ENCODE measurements at places on chromosomes 6 and 20.

- no peak for DNase-seq
Measured at GRCh38 chr6:143241111-143241510, 180.4 kb downstream of the AIG1 start.

DNA sequence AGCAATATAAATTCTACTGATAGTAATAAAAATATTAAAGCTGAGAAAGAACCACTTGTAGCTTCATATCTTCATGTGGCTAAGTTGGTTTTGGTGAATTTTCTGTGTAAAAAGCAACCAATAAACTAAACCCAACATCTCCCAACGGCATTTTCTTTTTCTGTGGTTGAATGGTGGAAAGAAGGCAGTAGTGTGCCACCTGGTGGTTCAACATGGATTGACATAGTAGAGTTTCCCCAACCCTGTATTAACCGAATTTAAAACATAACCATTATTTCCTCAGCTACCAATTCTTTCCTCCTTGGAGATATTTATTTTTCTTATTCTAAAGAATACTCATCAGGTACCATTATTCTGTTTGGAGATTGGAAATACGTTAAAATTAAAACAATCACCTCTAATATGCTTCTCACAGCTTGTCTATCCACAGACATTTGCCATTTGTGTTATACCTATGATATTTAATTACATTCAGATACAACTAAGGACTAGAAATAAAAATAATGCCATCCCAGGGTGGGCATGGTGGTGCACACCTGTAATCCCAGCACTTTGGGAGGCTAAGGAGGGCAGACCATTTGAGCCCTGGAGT is 117.1 kb upstream of the EEF1E1 start:
- DNase-seq: no peak

DNA sequence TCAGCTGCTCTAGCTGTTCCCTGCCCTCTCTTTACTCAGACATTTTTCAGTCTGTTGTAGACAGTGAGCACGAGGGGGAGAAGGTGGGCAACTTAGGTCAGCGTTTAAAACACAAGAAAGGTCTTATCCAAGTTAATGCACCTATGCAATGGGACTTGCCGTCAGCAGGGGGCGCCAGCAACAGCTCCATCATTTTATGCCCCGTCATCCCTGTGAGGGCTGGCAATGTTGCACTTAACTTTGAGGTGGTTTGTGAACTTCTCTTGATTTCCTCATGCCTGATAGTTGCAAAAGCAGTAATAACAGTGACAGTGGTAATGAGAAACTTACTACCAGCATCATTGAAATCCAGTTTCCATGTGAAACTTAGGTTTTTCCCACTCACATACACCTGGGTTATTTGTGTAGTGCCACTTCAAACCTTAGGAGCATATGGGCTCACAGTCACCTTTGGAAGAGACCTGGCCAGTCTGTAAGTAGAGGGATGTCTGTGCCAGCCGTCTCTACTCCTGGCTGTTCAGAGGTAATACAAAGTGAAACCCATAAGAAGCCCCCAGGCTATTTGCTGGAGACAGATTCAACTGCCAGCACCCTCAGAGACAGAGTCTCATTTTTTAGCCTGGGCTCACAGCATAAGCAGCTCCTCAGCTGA is 44.9 kb upstream of the ID1 start:
- DNase-seq: peak; percentile 64

DNA sequence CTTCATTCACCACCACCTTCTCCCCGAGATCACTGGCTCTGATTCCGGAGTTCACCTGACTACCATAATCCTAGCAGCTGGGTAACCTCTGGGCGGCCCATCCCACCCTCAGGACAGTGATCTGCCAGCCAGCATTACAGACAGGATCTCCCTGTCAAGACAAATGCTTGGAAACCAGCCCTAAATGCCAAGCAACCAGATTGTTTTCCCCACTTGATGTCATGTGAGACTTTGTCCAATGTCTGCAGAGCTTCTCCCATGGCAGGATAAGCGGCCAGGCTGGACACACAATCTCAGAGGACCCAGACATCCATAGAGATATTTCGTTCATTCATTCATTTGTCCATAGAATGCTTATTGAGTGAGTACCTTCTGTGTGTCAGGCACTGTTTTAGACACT is 32.5 kb downstream of the PDYN start:
- DNase-seq: no peak

DNA sequence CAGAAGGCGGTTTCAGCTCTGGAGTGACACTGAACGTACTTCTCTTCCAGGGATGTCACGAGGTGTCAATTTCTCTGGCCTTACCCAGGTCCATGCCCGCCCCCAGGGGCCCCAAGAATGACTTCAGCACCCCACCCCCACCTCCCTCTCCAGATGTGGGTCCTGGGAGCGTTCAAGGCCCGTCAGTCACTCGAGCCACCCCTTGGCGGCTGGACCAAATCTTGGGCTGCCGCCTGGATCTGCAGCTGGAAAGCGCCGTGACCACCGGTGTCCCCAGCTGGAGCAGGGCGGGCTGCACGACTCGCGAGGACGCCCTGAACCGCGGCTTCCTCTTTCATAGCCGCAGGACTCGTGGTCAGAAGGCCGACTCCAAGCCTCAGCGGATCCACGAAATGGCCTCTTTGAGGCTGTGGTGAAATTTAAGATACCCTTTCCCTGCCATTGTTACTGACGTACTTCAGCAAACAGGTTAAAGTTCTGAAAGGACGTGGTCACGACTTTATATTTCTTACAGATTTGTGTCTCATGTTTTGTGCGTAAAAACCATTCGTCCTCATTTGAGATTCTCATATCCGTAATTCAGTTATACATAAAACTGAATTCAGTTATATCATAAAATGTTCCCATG is 29.3 kb downstream of the TRIM38 start:
- DNase-seq: peak; percentile 65

DNA sequence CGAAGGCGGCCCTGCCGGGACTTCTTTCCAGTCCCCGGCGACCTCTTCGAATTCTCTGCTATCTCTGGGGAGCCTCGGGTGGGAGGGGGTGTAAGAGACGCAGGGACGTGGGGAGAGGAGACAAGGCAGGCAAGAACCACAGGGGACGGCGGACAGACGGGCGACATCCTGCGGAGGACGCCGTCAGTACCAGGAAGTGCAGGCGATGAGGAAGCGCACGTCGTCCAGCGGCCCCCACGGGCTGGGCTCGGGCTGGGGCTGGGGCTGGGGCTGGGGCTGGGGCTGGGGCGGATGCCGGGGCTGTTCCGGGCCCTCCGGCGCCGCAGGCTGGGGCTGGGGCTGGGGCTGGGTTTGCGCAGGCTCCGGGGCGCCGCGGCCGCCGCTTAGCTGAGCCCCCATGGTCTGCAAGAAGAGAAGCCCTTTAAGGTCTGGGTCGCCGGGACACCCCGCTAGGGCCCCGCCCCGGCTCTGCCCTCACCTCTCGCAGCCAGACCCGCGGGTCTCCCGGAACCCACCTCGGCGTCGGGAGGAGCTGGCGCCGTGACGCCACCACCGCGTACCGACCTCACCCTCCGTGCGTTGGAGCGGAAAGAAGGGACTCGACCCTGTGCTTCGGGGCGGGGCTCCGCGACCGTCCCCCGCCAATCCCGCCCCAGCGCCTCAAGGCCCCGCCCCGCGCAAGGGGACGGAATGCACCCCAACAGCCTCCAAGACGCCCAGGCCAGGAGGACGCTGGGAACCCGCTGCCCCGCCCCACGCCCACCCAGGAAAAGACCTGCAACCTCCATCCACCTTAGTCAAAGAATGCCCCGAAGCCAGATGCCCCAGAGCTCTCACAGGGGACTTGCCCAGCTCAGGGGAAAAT is at the start of gene MMP24OS:
Gene MMP24OS (minus strand): TSS at position 592 of the 865 bp plus-strand sequence. CDS start 193 bp downstream, at position 399.
- peak; percentile 85 for DNase-seq

DNA sequence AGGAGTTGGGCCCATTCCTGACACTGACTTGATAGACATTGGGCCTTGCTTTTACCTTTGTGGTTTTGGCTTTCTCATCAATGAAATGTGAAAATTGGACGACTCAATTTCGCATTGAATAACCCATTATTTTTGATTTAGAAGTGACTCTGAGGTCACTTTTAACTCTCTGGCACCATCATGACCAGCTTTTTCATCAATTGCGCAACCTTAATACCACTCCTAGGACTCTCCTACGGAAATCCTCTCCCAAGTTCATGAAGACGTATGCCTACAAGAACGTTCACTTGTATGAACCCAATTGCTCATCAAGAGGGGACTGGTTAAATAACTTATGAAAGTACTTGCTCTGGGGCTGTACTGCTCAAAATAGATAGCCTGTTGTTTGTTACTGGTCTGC is 86.7 kb upstream of the CHD6 start:
- DNase-seq: no peak

- DNase-seq: no peak
Measured at GRCh38 chr6:95365454-95365853, 211.9 kb upstream of the MANEA start.

GRCh38 chr6:15763837-15764236 is 101.0 kb upstream of the DTNBP1 start:
- DNase-seq: no peak

GRCh38 chr20:54429364-54429763 is 46.0 kb upstream of the DOK5 start:
- no peak for DNase-seq
